ENCODE measurements at places on chromosomes 1 and 21.

DNA sequence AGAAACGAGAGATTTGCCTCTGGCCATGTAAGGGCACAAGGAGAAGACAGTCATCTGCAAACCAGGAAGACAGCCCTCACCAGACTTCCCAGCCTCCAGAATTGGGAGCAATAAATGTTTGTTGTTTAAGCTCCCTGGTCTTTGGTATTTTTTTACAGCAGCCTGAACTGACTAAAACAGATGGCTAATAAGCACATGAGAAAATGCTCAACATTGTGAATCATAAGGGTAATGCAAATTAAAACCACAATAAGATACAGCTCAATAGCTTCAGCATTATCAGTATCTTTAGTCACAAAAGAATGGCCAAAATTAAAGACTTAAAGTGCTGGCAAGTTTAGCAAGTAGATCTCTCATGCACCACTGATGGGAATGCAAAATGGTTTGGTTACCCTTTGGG is 11.7 kb downstream of the UBE2G2 start:
- no peak for DNase-seq

DNA sequence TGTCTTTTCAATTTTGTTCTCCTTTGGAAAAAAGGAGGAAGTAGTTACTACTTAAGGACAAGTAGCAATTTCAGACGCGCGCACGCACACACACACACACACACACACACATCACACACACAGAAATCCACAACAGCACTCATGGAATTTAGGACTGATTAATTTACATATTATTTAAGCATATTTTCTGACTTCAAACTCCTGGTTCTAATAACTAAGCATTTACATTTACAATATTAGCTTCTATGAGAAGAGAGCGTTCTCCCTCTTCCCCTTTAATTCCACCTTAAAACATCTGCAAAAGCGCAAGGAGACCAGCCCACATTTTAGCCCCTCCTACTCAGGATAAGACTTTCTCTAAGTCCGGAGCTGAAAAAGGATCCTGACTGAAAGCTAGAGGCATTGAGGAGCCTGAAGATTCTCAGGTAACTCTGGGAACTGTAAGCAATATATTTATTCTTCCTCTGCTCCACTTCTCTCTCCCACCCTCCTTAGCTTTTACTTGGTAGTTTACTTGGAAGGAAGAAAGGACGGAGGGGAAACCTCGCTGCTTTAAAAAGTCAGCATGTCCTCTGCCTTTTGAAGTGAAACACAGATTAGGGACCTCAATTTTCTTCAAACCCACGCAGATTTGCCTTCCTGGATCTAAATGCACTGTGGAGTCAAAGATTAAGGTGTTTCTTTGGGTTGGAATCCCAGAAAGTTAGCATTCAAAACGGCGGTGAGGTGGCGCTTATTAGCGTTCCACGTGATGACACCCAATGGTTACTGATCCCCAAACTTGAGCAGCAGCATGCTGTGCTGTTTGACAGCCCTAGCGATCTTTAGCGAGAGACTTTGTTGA is at the start of gene PLA2G4A:
TSS of gene PLA2G4A (plus strand) at position 339 of the 844 bp plus-strand sequence. CDS start 25,406 bp downstream, outside the sequence.
- peak; percentile 13 for DNase-seq

- no peak for DNase-seq
Observed at GRCh38 chr1:58816747-58817221, 32.9 kb upstream of the JUN start.

- no peak for DNase-seq
Observed at GRCh38 chr1:9827558-9828185, 3.9 kb upstream of the CLSTN1 start.

DNA sequence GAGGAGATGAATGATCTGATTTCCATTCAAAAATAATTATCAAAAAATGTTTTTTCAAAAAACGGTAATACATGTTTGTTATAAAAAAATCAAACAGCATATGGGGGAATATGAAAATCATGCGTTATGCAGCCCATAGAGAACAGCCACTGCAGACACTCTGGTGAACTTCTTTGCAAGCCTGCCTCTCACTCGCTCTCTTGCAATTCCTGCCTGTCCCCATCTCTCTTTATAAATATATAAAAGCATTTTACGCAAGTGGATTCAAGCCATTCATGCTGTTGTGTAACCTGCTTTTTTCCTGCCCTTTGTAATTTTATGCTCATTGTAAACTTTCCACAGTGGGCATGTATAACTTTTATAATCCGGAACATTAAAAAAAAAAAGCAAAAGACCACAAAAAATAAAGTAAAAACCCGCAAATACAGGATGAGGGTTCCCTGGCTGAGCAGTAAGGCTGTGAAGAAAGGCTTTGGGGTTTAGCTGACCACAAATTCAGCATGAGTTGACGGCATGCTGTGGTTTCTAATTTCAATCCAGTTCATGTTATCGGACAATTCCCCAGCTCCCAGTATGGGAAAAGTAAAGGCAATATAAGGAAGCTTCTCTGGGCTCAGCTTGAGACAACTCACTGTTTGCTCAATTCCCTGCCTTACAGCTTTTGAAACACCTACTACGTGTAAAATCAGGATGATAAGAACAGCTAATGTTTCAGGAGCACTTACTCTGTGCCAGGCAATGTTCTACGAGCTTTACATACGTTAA is 52.8 kb upstream of the ZBTB40 start:
- DNase-seq, result no peak

- DNase-seq, result no peak
Observed at GRCh38 chr1:89887270-89887669, 66.4 kb downstream of the LRRC8D start.

DNA sequence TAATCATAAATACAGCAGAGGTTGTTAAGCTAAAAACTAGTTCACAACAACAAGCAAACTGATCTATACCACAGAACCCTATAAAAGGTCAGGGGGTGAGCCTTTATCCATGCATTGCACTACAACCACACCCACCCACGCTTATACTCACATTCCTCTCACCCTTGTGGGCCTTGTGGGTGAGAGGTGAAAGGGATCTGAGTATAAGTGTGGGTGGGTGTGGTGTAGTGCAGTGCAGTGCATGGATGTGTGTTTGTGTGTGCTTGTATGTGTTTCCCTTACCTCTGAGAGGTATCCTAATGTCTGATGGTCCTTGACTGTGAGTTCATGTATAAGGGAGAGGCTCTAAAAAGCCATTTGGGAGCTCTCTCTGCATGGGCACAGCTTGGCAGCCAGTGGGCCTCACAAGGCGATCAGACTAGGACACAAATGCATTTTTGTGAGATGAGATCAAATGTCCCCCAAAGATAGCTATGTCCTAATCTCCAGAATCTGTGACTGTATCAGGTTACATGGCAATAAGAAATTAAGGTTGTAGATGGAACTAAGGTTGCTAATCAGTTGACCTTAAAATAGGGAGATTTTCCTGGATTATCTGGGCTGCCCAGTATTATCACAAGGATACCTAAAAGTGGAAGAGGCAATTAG is 95.5 kb upstream of the DPT start:
- no peak for DNase-seq

GRCh38 chr1:207925210-207925609 is 14.3 kb upstream of the CD34 start:
- no peak for DNase-seq

DNA sequence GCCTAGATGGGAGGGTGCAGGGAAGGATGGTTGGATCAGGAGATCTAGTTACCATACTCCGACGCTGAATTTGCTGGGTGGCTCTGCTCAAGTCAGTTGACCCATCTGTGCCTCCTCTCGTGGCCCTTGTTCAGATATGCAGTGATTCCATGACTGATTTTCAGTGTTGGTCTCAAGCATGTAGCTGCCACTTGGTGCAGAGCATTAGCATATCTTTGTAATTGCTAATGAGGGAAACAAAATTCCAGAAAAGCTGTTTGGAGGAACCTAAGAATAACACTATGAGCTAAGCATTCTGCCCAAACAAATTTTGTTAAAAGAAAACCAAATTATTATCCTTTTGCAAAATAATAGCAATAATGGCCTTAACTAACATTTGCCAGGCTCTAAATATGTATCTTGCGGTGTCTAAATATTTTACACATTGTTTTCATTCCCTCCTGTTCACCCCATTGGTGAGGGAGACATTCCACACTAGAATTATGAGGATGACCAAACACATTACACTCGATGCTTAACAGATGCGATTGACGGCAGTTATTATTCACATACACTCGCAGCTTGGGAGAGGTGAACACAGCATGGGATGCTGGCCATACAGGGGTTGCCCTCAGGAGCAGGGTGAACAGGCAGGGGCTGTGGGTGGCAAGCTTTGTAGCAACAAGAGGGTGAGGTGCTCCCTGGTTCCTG is 69.1 kb downstream of the KCNJ15 start:
- no peak for DNase-seq

DNA sequence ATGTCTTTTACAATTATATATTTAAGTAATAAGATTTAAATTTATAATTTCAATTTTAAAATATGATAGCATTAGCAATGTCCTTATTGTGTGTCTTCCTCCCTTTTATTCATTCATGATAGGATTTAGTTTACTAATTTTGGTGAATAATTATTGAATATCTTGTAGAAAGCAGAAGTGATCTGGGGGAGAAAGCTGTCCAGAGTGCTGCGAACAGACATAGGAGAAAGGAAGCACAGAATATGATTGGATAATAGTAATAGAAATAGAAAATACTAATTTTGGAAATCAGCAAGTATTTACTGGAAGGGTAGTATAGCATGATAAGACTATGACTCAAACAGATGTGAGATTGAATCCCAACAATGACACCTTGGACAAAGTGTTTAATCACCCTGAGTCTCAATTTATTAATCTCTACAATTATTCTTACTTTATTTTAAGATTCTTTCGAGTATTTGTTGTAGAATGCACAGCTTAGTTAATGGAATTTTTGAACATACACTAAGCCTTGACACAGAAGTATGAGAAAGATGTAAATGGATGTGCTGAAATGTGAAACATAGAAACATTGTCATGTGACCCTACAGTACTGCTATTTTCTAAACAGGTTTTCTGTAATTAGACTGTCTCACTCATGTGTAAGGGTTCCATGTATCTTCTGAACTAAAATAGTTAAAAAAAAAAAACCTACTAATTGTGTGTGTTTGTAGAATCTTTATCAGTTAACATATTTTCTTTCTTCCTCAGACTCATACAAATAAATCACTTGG is 7.9 kb downstream of the SH3GLB1 start:
- no peak for DNase-seq

DNA sequence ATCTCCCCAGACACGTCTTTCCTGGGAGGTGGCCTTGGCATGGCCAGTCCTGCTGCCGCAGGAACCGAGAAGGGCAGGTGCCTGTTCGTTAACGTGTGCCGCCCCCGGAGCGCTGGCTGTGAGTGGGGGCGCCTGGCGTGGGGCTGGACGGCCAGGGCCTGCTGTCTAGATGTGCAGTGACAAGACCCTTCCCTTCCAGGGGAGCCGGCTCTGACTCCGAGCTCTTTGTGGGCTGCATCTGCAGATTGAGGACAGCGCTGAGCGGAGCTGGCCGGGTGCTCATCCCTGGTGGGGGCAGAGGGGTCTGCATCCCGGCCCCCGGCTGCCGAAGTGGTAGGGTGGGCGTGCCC is 13.0 kb downstream of the COL18A1 start:
- no peak for DNase-seq

- DNase-seq, result peak; percentile 21
Observed at GRCh38 chr1:113930499-113931161, 1.5 kb downstream of the HIPK1 start.

DNA sequence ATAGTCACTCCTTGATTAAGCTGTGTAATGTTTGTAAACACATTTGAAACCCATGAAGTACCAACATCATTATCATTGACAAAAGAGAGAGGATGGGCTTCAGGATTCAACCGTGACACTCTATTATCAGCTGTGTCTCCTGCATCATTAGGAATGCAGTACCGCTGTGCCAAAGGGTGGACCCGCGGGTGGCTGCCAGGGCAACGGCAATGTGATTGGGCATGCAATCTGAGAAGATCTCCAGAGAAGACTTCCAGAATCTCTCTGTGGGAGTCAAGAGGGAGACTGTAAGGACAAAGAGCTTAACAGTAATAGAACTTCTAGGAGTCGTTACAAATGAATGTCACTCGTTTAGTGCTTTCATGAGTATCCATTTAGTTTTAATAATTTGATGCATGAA is 97.9 kb downstream of the USH2A start:
- no peak for DNase-seq

GRCh38 chr1:198549866-198550265 is 9.4 kb upstream of the ATP6V1G3 start:
- peak; percentile 7 for DNase-seq

- no peak for DNase-seq
Observed at GRCh38 chr1:26689504-26689903, 6.3 kb upstream of the ARID1A start.

- no peak for DNase-seq
Observed at GRCh38 chr1:18512883-18513282, 32.2 kb downstream of the KLHDC7A start.

- DNase-seq, result no peak
Observed at GRCh38 chr1:1664941-1665814, 6.4 kb upstream of the CDK11B start.

DNA sequence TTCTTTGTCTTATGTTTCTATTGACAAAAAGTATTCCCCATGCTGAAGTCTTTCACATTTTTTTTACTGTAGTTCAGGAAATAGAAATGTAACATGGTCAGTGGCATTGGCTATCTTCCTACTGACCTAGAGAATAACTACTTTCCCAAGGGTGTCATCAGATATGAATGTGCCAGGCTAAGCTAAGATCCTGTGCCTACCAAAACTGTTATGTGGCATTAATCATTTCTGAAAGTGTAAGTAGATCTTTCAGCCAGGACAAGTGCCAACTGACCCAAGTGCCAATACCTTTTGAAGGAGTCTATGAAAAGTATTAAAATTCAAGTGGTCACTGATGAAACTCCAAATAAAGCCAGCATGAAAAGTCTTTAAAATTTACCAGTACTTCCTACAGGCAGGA is 165.3 kb downstream of the TNFSF18 start:
- no peak for DNase-seq

DNA sequence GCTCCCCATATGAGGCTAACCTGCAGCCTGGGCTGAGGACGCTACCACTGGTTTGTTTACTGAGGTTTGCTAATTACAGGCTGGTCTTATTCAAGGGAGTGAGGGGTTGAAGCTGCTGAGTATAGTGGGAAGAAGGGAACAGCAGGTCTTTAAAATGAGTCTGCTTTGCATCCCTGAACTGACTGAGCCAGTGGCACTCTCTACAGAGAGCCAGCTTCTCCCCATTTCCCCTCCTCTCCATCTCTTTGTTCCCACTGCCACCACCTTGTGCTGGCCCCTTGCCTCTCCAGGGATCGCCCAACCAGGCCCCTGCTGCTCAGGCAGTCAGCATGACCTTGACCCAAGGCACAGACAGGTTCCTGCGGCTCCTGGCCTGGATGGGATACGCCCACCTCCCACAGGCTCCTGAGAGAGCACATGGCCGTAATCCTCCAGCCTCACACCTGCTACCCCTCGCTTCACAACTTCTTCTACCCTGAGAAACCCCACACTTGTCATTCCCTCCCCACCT is 45.0 kb downstream of the IER5 start:
- no peak for DNase-seq

DNA sequence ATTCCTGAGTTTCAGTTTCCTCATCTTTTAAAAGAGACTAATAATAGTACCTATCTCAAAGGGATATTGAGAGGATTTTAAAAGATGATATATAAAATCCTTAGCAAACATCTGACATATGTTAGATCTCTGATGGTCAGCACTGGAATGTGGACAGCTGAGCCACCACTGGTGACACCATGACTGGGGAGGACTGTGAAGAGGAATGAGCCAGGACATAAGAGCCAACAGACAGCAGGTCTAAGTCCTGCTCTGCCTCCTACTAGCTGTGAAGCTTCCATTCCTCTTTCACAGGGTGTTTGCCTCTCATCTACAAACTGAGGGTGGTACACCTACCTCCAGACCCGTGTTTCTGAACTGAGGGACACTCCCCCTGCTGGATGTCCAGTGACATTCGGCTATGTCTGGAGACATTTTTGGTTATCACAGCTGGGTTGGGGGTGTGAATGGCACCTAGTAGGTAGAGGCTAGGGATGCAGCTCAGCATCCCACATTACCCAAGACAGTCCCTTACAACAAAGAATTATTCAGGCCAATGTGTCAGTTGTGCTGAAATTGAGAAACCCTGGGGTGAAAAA is 109.1 kb upstream of the OLIG2 start:
- no peak for DNase-seq

All from GM12892 (cell line).